ENCODE measurements at places on chromosomes 12 and 14. TPM values are rescaled to one million over a fixed set of nuclear protein-coding genes. Genes with fewer than 3 reads are reported as not detected.

- H3K4me1 ChIP-seq: no peaks in the 10 kb centered on the region
- H3K27me3 ChIP-seq: peaks cover 7% of the 10 kb centered on the region
- no peaks in the 10 kb centered on the region for H3K36me3 ChIP-seq
- H3K4me3 ChIP-seq: no peak overlapping the region
- no peak overlapping the region for H3K27ac ChIP-seq
- DNase-seq: no peak
Measured at GRCh38 chr12:28027328-28027727, 54.8 kb upstream of the PTHLH start.

Gene CHST11
- polyA plus RNA-seq: 26.1 TPM

Gene FOXA1
- polyA plus RNA-seq: not detected

Gene HOXC5
- polyA plus RNA-seq: not detected

DNA sequence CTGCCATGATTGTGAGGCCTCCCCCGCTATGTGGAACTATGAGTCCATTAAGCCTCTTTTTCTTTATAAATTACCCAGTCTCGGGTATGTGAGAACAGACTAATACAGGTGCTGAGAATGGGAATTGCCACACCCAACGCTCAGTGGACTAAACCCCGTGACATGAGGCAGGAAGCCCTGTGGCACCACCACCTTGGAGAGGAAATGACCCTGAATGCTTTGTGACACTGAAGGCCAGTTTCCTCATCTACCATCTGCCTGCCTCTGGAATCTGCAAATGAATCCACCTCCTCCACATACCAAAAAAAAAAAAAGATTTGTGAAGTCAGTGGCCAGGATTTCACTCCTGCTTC is 41.6 kb downstream of the NT5DC3 start:
- no peaks in the 10 kb centered on the region for H3K27me3 ChIP-seq
- no peak overlapping the region for H3K4me3 ChIP-seq
- DNase-seq: no peak
- H3K4me1 ChIP-seq: peaks cover 8% of the 10 kb centered on the region
- no peak overlapping the region for H3K27ac ChIP-seq
- peaks cover 54% of the 10 kb centered on the region for H3K36me3 ChIP-seq

Gene ERP27
- 4.4 TPM for polyA plus RNA-seq

DNA sequence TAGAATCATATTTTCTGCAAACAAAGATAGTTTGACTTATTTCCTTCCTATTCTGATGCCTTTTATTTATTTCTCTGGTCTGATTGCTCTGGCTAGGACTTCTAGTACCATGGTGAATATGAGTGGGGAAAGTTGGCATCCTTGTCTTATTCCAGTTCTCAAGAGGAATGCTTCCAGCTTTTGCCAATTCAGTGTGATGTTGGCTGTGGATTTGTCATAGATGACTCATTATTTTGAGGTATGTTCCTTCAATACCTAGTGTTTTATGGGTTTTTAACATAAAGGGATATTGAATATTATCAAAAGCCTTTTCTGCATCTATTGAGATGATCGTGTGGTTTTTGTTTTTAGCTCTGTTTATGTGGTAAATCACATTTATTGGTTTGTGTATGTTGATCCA is 139.4 kb upstream of the CNTN1 start:
- no peak overlapping the region for H3K4me3 ChIP-seq
- no peak overlapping the region for H3K27ac ChIP-seq
- H3K27me3 ChIP-seq: no peaks in the 10 kb centered on the region
- peaks cover 4% of the 10 kb centered on the region for H3K36me3 ChIP-seq
- H3K4me1 ChIP-seq: no peaks in the 10 kb centered on the region

DNA sequence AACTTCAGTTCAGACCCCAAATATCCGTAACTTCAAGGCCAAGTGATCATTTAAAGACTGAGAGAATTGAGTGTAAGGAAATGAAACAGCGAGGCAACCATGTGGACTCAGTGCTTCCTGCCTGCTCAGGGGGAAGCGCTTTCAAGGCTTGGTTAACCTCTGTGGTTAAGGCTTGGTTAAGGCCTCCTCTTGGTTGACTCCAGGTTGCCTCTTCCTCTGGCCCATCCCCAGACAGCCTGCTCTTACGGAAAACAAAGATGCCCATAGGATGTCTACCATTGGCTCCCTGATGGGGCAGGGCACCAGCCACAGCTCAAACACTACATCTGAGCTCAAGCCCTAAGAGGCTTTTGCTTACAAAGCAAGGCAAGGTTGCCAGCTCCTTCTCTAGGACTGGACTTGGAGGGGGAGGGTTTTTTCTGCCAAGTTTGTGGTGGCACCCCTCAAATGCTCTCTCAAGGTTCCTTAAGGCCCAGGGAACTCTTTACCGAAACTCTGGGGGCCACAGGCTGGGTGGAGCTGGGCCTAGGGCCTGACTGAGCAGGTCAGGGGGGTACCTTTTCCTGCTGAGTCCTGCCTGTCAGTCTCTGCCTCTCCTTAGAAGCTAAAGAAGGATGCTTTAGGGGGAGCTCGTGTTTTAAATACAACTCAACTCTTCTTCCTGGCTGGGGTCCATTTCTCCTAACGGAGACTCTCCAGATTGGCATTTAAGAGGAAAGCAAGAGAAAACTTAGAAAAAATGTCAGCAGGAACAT is 13.7 kb downstream of the COL2A1 start:
- peaks cover 28% of the 10 kb centered on the region for H3K4me1 ChIP-seq
- H3K27me3 ChIP-seq: peaks cover 9% of the 10 kb centered on the region
- peak overlapping the region; percentile 65 for H3K4me3 ChIP-seq
- H3K27ac ChIP-seq: peak overlapping the region; percentile 7

- no peaks in the 10 kb centered on the region for H3K27me3 ChIP-seq
- DNase-seq: no peak
- H3K4me1 ChIP-seq: no peaks in the 10 kb centered on the region
- H3K36me3 ChIP-seq: no peaks in the 10 kb centered on the region
Measured at GRCh38 chr12:90627180-90627896, 327.6 kb downstream of the CCER1 start.

- H3K36me3 ChIP-seq: no peaks in the 10 kb centered on the region
- H3K4me1 ChIP-seq: peaks cover 3% of the 10 kb centered on the region
- no peak overlapping the region for H3K4me3 ChIP-seq
Measured at GRCh38 chr12:22248571-22249115, 85.9 kb downstream of the ST8SIA1 start.

GRCh38 chr14:88346048-88346639 is 23.1 kb upstream of the KCNK10 start:
- no peak for DNase-seq
- no peak overlapping the region for H3K4me3 ChIP-seq
- H3K4me1 ChIP-seq: no peaks in the 10 kb centered on the region
- H3K27me3 ChIP-seq: peaks cover 2% of the 10 kb centered on the region
- H3K36me3 ChIP-seq: no peaks in the 10 kb centered on the region
- no peak overlapping the region for H3K27ac ChIP-seq

DNA sequence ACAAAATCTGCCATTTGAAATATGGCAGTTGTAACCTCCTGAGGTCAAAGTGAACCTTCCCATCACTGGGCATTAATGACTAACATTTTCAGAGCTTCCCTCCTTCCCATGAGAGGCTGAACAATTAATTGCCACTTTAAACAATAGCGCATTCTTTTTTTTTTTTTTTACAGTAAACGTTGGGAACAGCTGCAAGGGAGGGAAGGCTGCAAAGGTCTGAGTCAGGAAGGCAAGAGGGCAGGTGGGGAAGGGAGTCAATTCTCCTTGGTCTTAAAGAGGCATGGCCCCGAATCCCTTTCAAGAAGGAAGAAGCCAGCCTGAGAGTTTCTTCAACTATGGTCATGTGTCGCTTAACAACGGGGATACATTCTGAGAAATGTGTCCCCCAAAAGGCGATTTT is 41.0 kb upstream of the PLEKHG3 start:
- no peak for DNase-seq
- no peak overlapping the region for H3K4me3 ChIP-seq
- H3K27me3 ChIP-seq: peaks cover 7% of the 10 kb centered on the region
- H3K27ac ChIP-seq: no peak overlapping the region
- peaks cover 9% of the 10 kb centered on the region for H3K4me1 ChIP-seq
- H3K36me3 ChIP-seq: no peaks in the 10 kb centered on the region

DNA sequence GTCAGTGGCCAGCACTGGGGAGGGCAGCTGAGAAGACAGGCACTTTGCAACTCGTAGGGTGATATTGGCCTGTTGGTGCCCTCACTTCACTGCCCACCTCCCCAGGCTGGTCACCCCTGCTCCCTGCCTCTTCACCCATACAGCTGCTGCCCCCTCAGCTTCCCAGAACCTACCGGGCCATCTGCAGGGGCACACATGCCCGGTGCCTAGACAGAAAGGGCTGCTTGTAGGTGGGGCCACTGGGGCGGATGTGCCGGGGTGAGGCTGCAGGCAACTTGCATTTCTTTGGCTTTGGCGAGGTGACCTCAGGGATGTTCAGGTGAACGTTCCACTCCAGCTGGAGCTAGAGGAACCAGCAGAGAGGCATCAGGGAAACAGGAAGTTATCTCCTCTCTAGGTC is 17.2 kb downstream of the FAM186B start:
- H3K4me1 ChIP-seq: no peaks in the 10 kb centered on the region
- no peak for DNase-seq
- no peak overlapping the region for H3K27ac ChIP-seq
- peaks cover 19% of the 10 kb centered on the region for H3K36me3 ChIP-seq
- no peaks in the 10 kb centered on the region for H3K27me3 ChIP-seq

DNA sequence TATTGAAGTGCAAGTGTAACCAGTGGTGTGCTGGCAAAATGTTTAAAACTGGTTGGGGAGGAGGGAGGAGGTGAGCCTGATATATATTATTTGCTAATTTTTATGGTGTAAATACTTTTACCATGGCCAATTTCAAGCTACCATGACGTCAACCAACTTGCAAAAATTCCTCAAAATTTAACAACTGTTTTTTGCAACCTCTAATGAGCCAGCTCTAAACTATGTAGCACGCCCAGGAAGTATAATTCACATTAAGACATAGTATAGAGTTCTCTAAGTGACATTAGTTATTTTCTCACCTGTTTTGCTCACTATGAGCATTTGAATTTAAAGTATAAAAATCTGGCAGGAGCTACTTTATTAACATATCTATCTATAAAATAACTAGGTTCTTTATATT is 41.4 kb downstream of the ATL1 start:
- H3K4me1 ChIP-seq: no peaks in the 10 kb centered on the region
- H3K27me3 ChIP-seq: no peaks in the 10 kb centered on the region
- no peak overlapping the region for H3K4me3 ChIP-seq
- no peak overlapping the region for H3K27ac ChIP-seq

Gene GLIPR1L2
- polyA plus RNA-seq: 3.2 TPM

- H3K27ac ChIP-seq: no peak overlapping the region
- no peaks in the 10 kb centered on the region for H3K4me1 ChIP-seq
- H3K36me3 ChIP-seq: peaks cover 4% of the 10 kb centered on the region
- H3K4me3 ChIP-seq: no peak overlapping the region
- peaks cover 11% of the 10 kb centered on the region for H3K27me3 ChIP-seq
- no peak for DNase-seq
Measured at GRCh38 chr12:75444429-75445136, 36.0 kb upstream of the GLIPR1 start.

Gene MUCL1
- polyA plus RNA-seq: not detected

GRCh38 chr14:76931631-76932402 is 96.7 kb downstream of the IRF2BPL start:
- H3K4me3 ChIP-seq: no peak overlapping the region
- no peaks in the 10 kb centered on the region for H3K36me3 ChIP-seq
- no peaks in the 10 kb centered on the region for H3K27me3 ChIP-seq
- H3K4me1 ChIP-seq: peaks cover 63% of the 10 kb centered on the region

DNA sequence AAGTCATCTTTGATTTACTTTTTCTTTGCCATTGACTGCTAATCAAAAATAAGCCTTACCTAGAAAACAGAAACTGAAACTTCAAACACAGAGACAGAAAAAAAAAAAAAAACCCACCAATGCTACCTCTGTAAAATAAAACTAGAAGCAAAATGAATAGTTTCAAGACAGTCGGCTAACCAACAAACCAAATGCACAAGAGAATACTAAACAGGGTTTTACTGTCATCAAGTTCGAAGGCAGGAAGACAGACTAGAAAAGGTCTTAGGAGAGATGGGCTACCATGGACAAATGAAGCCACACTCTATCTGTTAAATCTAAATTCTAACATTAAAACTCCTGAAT is 59.5 kb downstream of the SEL1L start:
- H3K27ac ChIP-seq: peak overlapping the region; percentile 95
- peak overlapping the region; percentile 91 for H3K4me3 ChIP-seq
- no peaks in the 10 kb centered on the region for H3K27me3 ChIP-seq
- H3K36me3 ChIP-seq: peaks cover 41% of the 10 kb centered on the region
- no peak for DNase-seq

DNA sequence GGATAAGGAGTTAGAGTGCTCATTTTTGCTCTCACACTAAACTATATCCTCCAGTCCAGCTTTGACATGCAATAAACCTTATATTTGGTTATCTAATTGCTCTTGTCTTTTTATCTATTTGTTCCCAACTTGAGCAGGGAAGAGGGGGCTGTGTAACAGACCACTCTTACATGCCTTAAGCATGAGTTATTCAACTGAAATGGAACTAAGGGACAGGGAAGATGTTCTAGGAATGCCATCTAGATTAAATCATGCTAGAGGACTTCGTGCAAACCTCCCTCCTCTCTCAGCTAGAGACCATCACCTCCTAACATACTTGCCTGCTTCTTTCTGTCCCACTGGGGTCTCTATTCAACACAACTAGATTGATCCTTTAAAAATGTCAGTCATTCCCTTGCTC is 20.6 kb downstream of the SPX start:
- H3K36me3 ChIP-seq: no peaks in the 10 kb centered on the region
- H3K27me3 ChIP-seq: peaks cover 1% of the 10 kb centered on the region
- H3K4me3 ChIP-seq: no peak overlapping the region

Gene COX6A1
- polyA plus RNA-seq: 799 TPM

DNA sequence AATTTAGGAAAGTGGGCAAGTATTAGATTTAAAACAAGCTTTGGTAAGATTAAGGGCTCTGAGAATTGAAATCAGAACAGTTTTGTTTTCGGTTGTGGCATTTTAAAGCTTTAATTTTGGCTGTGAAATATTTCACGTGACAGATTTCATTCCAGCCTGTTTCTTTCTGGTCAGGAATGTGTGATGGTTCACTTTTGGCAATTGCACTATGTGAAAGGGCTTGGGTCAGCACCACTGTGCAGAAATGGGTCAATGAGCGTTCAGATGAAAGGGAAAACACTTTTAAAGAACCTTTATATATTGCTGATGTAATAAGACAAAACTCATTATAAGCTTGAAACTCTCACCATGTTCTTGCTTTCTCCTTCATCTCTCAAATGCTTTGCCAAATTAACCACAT is 17.1 kb downstream of the NUBPL start:
- no peaks in the 10 kb centered on the region for H3K27me3 ChIP-seq
- H3K36me3 ChIP-seq: peaks cover 9% of the 10 kb centered on the region
